Posterior cingulate gyrus (tissue), 11 donors: ENCODE measurements at places on chromosomes 4 and X.

GRCh38 chrX:103063191-103063845 lies 653 bp downstream of the BEX1 start:
- DNase-seq, result peak; percentile 14

DNA sequence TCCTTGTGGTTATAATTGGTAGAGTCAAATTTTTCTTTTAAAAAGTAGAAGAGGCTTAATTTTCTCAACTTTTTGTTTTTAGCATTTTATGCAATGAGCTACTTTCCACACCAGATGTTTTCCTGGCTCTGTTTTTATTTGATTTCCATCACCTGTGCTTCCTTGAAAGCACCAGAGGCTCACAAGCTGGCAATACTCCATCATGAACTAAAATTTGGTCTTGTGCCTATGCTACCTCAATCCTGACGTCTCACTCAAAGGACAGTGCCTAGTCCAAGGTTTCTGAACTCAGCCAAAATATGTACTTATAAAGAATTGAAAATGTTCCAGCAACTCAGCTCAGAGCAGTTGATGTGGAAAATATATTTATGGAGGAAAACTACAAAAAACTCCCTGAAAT lies 914.0 kb upstream of the PRKX start:
- DNase-seq, result no peak

DNA sequence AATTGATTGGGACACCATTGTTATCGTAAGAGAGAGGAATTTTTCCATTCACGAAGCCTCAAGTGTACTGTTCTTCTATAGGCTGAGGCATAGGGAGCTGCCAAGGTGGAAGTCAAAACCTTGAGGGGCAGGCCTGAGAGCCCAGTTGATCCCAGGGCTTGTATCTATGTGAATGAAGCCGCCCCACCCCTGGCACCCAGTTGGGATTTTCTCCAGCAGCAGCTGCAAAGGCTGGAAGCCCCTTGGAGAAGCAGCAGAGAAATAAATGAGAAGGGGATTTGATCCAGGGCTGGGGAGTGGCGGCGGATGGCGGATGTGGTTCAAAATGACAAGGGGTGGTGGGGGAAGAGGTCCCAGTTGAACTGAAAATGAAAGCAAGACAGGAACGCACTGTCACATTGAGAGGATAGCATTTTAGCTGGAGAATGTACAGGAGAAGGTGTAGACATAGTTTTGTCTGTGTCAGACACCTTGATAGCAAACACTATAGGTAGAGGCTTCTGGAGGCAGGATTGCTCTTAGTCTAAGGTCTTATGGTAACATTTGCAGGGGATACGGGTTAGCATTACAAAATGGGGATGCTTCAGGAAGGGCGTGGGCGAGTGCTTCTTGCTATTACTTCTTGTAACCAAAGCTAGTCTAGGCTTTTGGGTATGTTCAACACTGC lies 32.6 kb downstream of the DOCK11 start:
- DNase-seq, result no peak

DNA sequence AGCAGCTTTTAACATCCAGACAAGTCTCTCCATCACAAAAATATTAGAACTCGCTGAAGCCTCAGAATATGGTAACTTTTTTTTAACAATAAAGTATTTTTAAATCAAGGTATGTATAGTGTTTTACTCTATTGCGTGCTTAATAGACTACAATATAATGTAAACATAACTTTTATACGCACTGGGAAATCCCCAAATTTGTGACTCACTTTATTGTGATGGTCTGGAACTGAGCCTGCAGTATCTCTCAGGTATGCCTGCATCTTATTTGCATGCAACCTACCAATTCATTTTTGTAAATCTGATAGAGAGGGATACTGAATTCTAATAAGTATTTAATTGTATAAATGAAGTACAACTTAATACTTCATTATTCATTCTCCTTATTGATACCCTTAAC lies 823.5 kb downstream of the ADGRL3 start:
- DNase-seq, result no peak
